ENCODE measurements at places on chromosomes 1 and 21.

GRCh38 chr21:29308456-29308783, 9.7 kb downstream of the BACH1 start:
- DNase-seq: no peak

GRCh38 chr1:97366984-97367383, 553.9 kb downstream of the DPYD start:
- no peak for DNase-seq

DNA sequence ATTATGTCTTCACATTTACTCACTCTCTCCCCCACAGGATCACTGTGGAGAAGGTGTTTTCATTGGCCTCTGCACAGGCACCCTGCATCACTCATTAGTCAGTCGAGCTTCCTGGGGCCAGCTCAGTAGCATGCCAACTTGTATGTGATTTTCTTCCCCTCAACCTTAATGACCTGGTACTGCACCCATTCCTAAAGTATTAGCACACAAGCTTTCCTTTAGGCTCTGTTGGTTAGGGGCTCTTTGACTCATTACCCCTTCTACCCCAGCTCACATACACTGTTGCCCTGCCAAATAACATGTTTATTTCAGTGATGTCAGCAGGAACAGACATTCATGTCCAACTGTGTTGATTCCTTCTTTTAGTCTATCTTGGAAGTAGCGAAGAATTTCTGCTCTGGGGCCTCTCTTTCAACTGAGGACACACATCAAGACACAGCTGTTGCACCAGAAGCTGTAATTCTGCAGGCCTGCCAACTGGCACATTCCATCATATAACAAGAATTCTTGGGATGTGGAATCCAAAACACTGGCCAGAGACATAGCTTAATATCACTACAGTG, 603.5 kb upstream of the ADAMTS5 start:
- no peak for DNase-seq

DNA sequence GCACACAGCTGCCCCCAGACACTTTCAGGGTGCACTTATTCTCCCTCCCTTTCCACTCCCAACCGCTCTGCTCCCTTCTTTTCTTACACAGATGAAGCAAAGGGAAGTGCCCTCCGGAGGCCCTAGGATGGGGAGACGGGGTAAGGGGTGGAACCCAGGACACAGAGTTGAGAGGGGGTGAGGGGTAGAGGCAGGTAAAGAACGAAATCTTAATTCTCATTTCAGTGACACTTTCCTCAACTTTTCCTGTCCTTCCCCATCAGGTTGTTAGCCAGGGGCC, 12.8 kb downstream of the PLEKHO1 start:
- no peak for DNase-seq

GRCh38 chr1:87867626-87868025, 538.9 kb downstream of the LMO4 start:
- DNase-seq: no peak

- DNase-seq: no peak
Observed at GRCh38 chr1:101278845-101279244, 42.0 kb downstream of the S1PR1 start.

GRCh38 chr21:15222707-15223106, 157.9 kb upstream of the NRIP1 start:
- DNase-seq: no peak

- DNase-seq: no peak
Observed at GRCh38 chr1:166122873-166123466, 43.8 kb downstream of the FAM78B start.

DNA sequence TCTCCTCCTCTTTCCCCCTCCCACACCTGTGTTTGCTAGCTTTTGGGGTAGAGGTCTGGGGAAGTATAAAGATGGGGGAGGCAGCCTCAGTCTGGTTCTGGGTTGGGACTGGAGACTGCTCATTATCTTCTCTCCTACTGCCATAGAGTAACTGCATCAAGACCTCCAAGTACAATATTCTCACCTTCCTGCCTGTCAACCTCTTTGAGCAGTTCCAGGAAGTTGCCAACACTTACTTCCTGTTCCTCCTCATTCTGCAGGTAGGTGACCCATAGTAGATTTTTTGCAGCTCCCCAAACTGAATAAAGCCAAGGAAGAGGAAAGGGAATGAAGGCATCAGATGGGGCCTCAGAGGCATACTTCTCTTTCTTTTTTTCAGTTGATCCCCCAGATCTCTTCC, 5.3 kb downstream of the ATP8B2 start:
- no peak for DNase-seq

GRCh38 chr1:31765041-31765467, 914 bp upstream of the ADGRB2 start:
- no peak for DNase-seq

DNA sequence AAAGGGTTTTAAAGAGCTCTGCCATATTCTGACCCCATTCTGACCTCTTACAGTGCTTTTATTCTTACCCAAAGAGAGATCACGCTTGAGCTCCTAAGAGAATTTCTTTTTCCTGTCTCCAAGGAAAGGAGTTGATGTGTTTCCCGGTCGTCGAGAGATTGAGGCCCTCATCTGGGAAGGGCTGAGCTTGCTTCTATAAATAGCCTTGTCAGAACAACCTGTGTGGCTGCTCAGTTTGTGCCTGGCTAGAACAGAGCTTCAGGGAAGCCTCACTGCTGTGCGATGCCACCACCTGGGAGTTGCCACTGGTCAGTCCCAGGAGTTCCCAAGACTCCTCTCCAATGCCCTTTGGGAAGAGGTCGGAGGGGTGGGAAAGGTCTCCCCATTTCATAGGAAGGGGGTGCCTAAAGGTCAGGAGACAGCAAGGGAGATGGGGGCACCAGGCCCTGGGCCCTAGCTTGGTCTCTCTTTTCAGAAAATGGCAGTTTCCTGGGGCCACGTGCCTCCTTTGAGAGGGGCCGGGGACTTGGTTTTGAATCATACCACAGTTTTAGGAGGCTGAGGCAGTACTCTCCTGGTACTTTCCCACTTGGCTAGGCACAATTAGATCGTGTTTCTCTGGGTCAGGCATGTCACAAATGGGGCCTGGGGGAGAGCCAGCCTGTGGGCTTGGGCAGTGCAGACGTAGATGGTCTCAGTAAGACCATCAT, 52.1 kb downstream of the EIF2D start:
- no peak for DNase-seq

DNA sequence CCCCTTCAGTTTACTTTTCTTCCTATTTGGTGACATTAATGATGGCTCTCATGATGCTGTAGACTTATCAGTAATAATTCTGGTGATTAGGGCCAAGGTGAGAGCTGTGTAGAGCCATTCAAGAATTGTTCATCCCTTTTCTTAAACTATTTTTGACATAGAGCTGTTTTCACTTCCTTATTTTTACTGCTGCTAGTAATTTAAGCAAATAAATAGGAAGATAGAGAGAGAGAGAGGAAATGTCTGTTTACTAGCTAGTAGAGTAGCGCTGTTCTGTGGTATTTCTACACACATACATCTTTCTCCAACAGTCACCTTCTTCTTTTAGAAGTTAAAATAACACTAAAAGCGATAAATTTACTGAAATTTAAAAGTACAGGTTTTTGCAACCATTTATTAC, 678.0 kb upstream of the ZP4 start:
- no peak for DNase-seq

GRCh38 chr1:38533772-38534472, 325.6 kb downstream of the RRAGC start:
- no peak for DNase-seq

- no peak for DNase-seq
Observed at GRCh38 chr1:167582064-167582463, 28.5 kb upstream of the CREG1 start.

- no peak for DNase-seq
Observed at GRCh38 chr1:91520942-91521507, 20.4 kb downstream of the CDC7 start.

DNA sequence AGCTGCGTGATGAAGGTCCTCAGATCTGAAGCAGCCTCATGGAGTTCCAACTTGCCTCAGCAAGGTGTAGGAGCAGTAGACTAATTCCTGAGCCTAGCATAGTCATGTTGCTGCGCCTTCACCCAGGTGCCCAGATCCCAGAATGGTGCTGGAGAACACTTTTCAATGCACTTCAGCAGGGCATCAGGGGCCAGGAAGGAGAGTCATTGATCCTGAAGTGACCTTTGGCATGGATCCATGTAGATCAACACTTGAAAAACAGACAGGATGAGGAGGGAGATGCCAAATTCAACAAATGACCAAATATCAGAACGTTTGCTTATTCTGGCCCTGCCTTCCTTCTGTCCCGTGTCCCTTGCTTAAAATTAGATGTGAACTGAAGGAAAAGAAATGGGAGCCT, 91.9 kb downstream of the LEPR start:
- no peak for DNase-seq

- DNase-seq: no peak
Observed at GRCh38 chr1:230292689-230293389, 133.3 kb downstream of the PGBD5 start.

DNA sequence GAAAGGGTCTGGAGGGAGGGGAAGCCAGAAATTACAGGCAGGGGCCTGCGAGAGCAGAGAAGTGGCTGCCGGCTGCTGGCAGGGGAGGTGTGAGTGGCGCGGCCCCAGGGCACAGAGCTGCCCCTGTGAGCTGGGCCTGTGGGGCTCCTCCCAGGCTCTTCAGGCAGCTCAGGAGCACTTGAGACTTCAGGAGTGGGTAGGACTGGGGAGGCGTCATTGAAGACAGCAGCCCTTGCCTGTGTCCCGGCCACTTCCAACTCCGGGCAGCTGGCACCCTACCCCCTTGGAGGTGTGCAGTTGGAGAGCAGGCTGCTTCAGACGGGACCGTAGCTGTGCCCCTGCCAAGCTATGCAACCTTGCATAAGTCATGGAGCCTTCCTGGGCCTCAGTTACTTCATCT, 87.5 kb upstream of the ACTL8 start:
- DNase-seq: no peak

DNA sequence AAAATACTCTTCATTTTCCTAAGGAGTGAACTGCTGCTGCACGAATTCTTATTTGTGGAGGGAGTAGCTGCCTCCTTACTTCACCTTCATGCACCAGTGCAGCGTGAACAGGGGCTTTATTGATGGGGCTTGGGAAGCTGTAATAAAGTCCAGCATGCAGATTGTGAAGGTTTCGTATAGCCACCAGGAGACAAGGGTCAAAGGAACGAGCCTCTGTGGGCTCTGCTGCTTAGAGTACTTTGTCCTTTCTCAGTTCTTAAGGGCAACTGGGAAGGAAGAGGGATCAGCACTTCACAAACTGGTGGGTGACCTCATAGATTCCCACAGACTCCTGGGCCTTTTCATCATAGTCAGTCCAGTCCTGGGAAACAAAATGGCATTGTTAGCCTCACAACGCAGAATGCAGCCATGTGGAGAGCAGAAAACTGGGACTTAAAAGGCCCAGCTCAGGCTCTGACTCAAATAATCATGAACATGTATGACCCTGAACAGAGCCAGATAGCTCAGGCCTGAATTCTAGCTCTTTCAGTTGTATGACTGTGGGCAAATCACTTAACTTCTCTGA, 6.0 kb downstream of the CZIB start:
- DNase-seq: no peak

DNA sequence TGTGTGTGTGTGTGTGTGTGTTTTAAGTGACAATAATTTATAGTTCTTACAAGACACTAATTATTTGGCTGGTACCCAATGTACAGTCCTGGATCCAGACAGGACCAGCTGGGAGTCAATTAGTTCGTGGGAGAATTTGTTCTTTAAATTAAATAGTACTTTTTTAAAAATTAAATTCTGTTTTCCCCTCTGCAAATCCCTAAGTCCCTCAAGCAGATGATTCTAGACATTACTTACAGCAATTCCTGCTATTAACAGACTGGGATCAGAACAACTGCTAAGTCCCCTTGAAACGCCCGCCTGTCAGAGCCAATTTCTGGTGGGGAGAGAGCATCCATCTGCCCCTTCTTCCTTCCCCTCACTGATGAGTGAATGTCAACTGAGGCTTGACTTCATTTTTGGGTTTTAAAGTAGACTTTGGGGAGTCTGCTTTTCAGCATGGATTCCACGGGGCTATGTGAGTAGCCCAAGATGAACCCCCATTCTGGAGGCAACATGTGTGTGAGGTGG, 83.9 kb downstream of the SMYD2 start:
- no peak for DNase-seq

DNA sequence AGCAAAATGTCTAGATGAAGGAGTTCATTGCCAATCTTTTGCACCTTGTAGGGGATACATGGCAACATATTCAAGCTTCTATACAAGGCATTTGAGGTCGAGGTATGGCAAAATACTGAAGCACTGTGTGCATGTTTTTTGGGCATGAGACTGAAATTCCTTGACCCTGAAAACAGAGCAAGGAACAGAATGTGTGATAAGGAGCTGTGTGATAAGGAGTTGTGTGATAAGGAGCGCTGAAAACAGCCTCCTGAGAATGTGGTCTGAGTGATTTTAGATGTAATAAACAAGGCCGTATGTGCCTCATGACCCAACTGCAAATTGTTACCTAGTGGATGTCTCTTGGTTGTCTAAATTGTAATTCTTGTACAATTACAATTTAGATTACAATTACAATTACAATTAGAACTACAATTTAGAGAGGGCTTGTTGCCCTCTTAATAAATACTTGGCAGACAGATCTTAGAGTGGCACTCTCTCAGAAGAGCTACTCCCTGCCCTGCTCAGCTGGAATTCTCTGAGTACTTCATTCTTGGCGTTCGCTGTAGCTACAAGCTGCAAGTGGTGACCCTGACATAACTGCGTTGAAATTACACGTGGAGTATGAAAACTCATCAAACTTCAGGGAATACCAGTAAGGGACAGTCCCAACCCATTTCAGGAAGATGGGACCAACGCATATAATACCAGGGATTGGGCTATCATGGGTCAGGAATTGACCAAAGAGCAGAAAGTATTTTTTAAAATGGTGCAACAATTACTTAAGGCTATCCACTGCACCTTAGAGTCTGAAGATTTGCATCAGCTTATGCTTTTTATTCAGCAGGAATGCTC, 20.0 kb upstream of the ITLN1 start:
- no peak for DNase-seq

DNA sequence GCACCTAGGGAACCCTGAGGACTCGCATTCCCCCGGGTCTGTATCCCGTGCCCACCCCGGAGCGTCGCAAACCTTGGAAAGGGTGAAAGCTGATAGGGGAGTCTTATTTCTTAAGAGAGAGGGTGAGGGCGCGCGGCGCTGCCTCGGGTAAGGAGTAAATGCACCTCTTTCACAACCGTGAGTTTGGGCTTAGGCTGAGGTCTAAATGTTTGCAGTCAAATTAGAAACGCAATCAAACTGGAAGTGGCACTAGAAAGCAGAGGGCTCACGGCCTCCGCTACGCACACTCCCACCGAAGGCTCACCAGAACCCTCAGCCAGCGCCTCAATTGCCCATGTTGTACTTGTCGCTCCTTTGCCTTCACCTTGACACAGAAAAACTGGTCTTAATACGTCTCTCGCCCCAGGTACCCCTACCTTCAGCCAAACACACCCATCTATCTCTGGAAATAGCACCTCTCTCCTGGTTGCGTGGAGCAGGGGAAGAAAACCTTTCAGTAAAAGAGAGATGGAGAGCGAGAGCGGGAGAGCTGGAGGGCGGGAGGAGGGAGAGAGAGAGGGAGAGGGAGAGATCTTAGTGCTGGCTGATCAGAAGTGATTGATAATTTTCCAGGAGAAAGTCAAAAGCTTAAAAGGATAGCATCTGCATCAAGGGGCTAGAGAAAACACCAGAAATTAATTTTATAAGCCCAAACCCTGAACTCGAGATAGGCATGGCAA, 1.7 kb upstream of the HLX start:
- DNase-seq: no peak

Measured in stimulated activated CD8-positive, alpha-beta memory T cell treated with anti-CD3 and anti-CD28 coated beads, Interleukin-7, amount 100 ng/mL, for 1 hour (primary cell).